ENCODE measurements at places on chromosomes 1 and 21.

DNA sequence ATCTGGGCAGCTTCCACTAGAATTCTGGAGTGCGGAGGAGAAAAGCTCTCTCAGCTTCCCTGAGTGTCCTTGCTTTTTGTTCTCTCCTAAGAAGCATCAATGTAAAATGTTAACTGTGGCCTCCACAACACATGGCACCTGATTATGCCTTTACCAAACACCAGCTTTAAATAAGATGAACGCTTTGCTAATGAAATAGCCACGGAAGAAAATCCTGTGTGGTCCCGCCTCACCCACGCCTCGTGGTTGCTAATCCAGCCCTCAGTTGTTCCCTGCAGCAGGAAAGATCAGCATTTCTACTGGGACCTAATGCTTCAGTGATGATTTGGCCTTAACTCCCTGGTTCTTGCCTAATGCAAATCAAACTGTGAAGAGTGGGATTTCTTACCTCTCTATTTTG, 1.8 kb upstream of the ERG start:
- DNase-seq: no peak

- DNase-seq: peak; percentile 5
Measured at GRCh38 chr21:38768471-38769063, 37.2 kb upstream of the ETS2 start.

DNA sequence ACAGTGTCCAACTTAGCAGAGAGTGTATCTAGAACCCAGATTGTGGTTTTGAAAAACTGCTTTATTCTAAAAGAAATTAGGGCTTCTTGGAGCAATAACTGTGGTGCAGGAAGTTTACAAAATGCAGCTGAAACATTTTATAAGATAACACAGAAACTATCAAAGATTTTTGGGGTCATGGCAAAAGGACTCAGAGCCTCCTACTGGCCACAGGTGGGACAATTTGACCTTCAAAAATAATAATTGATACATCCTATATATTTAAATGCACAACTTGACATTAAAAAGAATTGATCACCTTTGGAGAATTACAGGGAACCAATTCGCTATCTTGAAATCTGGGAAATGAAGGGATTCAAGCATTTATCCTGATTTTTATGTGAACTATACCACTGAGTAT, 235.2 kb downstream of the RPS6KC1 start:
- DNase-seq: no peak

DNA sequence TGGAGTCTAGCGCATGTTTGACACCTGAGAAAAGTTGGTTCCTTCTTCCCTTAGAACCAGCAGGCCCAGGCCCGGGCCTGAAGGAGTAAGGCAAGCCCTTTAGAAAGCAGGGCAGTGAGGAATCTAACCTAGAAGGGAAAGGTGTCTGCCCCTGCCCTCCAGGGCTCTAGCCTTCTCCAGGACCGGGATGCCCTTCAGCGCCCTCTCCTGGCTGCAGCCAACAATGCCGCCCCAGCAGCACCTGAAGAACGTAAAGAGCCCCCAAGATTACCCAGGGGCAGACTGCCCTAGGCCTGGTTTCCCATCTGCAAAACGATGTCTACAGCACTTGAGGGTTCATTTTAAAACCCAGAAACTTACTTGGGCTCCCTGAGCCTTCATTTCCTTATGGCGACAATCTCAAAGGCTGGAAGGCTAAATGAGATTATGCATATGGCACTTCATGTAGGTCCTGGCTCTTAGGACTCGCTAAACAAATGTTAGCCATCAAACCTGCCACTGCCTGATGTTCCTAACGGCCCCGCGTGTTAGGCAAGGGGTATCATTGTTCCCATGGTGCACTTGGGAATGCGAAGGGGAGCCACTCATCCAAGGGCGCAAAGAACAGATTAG, 106.7 kb upstream of the KLHDC7A start:
- no peak for DNase-seq

GRCh38 chr1:66890621-66891020, 34.0 kb downstream of the DNAI4 start:
- no peak for DNase-seq

- DNase-seq: no peak
Measured at GRCh38 chr1:216596281-216596862, 126.9 kb downstream of the ESRRG start.
